Adipocyte (in vitro differentiated cells): ENCODE measurements at places on chromosomes 16 and 17.

GRCh38 chr17:76575570-76575969 lies 10.1 kb downstream of the ST6GALNAC2 start:
- DNase-seq: no peak

GRCh38 chr17:1423456-1424135 lies 23.6 kb upstream of the YWHAE start:
- no peak for DNase-seq

DNA sequence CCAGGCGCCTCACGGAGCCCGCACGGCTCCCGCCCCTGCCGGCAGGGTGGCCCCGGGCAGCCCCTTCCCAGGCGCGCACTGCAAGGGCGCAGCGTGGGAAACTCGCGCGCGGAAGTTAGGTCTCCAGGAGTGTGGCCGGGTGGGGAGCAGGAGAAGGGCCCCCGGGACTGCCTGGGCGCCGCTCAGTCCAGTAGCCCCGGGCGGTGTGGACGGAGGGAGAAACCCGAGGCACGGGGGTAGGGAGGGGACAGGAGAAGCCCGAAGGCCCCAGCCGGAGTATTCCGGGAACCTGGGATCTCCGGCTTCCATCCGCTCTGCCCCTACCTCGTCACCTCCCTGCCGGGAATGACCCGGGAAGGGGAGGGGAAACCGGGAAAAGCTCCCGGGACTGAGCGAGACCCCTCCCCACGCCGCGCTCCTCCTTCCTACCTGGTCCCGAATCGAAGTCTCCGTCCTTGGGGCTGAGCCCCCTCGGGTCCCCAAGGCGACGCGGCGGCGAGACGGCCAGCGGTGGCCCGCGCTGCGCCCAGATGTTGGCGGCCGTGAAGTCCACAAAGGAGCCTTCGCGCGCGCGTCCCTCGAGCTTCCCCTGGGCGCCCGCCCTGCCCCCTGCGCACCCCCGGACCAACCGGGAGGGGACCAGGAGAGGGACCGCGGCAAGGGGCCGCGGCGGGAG lies 418 bp downstream of the SOCS3 start:
- peak; percentile 60 for DNase-seq

- DNase-seq: peak; percentile 93
Observed at GRCh38 chr17:79988185-79988971, 47.3 kb downstream of the TBC1D16 start.

DNA sequence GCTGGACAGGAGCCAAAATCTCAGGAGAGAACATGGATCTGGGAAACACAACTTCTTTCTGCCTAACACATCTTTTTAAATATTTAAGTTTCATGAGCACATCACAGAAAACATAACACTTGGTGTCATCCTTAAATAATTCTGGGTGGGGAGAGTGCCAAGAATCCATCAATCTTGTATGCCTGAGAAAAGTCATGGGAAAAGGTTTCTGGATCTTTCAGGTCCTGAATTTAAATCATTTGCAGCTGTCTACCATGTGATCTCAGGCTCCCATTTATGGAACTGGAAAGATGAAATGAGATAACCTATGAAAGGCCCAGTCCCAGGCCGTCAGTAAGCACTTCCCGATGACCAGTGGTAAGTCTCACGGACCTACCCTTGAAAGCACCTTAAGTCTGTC lies 15.1 kb downstream of the CDH11 start:
- peak; percentile 9 for DNase-seq

DNA sequence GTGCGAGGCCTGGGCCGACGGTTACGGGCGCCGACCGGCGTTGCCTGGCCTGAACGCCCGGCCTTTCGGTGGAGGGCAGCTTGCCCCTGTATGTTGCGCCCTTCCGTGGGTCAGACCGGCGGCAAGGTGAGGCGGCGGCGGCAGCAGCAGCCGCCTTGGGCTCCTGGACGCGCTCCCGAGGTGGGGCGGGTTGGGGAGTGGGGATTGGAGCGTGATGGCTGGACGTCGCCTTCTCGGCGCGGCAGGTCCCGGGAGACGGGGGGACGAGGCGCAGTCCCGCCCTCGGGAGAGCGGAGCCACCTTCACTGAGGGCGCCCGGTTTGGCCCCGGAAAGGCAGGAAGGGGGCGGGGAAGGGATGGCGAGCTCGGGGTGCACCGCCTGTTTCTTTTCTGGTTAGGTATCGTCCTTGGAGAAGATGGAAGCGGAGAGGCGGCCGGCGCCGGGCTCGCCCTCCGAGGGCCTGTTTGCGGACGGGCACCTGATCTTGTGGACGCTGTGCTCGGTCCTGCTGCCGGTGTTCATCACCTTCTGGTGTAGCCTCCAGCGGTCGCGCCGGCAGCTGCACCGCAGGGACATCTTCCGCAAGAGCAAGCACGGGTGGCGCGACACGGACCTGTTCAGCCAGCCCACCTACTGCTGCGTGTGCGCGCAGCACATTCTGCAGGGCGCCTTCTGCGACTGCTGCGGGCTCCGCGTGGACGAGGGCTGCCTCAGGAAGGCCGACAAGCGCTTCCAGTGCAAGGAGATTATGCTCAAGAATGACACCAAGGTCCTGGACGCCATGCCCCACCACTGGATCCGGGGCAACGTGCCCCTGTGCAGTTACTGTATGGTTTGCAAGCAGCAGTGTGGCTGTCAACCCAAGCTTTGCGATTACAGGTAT lies 671 bp downstream of the DGKE start:
- peak; percentile 44 for DNase-seq

DNA sequence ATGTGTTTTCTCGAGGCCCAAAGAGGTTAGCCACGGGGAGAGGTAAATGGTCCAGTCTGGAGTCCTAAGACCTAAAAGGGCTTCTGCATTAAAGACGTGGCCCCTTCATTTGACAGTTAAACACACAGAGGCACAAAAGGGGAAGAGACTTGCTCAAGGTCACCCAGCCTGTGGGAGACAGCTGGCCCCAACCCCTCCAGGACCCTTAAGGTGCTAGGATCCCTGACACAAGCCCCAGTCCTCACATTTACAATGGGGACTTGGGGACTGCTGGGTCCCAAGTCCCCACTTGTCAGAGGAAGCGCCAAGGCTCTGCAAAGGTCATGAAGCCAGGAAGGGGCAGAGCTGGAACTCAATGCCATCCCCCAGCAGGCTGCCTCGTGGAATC lies 1.7 kb downstream of the ABAT start:
- DNase-seq: no peak

GRCh38 chr16:86942151-86943051 lies 364.1 kb downstream of the FOXL1 start:
- DNase-seq: peak; percentile 64

- DNase-seq: no peak
Observed at GRCh38 chr16:66306366-66307150, 59.9 kb upstream of the CDH5 start.

- DNase-seq: peak; percentile 1
Observed at GRCh38 chr17:13996276-13996675, 73.0 kb upstream of the COX10 start.

DNA sequence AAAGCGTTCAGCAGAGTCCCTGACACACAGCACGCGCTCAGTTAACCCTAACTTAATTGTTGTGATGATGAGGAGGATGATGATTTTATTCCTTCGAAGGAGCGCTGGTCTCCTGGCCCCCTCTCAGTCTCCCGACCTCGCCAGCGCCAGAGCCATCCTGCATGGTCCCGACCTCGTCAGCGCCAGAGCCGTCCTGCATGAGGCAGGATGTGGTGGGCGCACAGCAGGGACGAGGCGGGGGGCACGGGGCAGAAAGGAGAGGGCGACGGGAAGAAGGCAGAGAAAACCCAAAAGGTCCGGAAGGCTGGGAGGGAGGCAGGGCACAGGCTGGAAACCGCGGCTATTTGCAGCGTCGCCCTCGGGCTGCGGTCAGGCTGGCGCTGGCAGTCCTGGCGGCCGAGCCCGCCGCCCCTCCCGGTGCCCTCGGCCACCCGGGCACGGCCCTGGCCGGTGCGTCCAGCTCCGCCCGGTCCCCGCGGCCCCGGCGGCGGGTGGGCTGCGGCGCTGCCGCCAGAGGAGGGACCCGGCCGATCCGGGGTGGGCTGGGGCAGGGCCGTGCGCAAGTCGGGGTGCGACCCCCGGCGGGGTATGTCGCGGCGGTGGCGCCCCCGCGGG lies 3.0 kb upstream of the TAC4 start:
- DNase-seq: peak; percentile 61

DNA sequence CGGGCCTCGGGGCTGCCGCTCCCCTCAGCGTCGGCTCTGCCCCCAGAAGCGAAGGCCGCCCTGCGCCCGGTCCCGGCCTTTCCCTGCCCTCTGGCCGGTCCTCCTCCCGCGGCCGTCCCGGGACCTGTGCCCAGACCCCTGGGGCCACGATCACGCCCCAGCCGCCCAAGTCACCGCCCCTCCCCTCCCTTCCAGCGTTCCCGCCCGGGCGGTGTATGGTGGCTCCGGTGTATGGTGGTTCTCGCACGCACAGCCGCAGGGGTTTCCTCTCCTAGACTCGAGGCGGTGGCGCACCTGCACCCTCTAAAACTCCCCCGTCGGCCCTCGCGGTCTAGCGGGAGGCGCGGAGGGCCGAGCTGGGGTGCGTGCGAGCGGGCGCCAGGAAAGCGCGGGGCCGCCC lies 10.0 kb downstream of the TIGD7 start:
- no peak for DNase-seq

- DNase-seq: no peak
Observed at GRCh38 chr16:67013233-67013822, 15.6 kb upstream of the CBFB start.

- no peak for DNase-seq
Observed at GRCh38 chr17:56812901-56813388, 20.8 kb downstream of the C17orf67 start.

DNA sequence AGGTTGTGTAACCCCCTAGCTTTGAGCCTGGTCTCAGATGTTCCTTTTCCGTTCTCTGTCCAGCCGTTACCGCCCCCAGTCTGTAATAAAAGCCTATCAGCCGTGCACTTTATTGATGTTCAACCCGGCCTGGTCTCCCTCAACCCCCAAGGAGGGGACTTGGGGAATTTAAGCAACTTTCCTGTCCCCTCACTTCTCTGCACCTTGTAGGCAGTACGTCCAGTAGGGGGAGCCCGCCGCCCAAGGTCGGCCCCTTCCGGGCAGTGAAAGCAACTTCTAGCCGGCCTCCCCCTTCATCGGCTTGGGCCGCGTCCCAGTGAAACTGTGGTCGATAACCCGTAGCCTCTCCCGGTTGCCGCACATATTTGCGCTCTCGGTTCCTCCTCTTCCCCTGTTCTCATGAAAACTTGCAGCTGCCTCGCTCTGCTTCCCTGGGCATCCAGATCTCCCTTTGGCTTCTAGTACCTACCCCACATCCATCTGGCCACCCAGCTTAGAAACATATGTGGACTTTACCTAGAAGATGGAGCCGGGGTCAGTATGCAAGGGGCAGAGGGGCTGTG lies 7.9 kb downstream of the PNPO start:
- DNase-seq: peak; percentile 93

- DNase-seq: peak; percentile 67
Observed at GRCh38 chr16:30053376-30054015, 12.1 kb upstream of the ALDOA start.

DNA sequence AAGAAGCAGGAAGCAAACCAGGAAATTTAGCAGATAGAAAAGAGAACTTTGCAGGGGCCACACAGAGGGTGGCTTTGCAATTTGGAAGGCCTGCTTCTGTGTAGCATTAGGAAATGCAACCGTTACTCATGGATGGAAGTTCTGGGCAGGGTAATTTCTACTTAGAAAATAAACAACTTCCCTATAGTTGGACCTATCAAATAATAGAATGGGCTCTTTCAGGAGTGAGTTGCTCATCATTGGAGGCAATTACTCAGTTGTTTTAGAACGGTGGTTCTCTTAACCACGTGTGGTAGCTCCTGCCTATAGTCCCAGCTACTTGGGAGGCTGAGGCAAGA lies 25.8 kb upstream of the HS3ST2 start:
- no peak for DNase-seq

DNA sequence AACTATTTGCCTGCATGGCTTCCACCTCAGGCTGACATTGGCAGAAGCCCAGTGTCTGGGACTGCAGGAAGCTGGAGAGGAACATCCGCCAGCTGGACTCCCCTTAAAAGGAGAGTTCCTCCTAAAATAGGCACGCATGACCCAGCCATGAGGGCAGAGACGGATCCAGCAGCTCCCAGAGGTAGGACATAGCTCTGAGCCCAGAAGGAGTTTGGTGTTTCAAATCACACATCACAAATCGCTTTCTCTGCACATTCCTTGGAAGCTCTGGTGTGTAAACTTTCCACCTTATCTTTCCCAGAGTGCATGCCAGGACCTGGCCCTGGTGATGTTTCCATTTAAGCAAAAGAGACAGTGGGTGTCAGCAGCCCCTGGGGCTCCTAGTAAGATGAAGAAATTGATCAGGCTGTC lies 231.1 kb upstream of the CDH5 start:
- no peak for DNase-seq

DNA sequence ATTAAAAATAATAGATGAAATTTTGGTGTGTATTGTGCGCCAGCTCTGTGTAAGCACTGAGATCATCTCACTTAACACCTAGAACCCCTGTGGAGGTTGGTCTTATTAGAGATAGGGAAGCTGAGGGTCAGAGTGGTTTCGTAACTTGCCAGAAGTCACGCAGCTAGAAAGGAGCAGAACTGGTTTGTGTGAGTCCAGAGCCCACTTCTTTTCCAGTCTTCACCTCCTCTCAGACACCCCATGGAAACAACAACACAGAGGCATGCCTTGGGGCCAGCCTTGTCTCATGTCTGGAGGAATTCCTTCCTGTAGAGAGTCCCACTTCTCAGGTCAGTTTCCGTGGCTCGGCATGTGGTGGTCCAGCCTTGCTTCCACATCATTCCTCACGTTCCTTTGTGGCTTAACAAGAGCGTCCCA lies 16.5 kb downstream of the YPEL2 start:
- DNase-seq: no peak

DNA sequence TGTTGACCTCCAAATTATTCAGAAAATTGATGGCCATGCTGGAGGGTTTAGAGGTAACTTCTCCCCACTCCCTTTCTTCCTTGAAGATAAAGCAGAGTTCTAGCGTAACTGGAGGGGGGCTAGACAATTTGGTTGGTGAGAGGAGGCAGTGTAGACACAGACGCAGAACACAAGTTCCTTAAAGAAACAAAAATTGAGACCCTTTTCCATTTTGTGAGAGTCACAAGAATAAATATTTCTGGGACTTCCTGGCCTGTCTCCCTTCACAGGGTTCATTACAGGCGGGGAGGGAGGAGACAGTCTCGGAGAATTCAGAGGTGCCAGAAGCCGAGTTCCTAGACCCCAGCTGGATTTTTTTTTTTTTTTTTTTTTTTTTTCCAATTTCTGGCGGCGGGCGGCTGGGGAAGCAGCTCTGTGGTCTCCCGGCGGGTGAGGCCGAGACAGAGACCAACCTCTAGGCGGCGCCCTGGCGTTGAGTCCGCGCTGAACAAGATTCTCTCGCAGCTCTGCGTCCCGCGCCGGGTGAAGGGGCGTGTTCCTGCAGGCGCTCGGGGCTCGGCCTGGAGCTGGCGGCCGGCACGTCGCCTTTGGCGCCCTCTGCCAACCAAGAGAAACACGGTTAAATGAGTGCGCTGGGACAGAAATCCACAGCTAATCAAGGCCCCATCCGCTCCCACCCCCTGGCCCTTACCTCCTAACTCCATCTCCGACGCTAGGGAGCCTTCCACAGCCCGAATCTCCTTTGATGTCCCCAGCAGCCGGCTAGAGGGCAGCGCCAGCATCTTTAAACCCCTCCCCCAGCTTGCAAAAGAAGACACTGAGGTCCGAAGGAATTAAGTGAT lies 10.2 kb upstream of the HOXB9 start:
- DNase-seq: peak; percentile 60
